Stimulated activated CD8-positive, alpha-beta memory T cell treated with anti-CD3 and anti-CD28 coated beads, Interleukin-4, amount 100 ng/mL, for 48 hours (primary cell): ENCODE measurements at places on chromosomes 11 and 22.

DNA sequence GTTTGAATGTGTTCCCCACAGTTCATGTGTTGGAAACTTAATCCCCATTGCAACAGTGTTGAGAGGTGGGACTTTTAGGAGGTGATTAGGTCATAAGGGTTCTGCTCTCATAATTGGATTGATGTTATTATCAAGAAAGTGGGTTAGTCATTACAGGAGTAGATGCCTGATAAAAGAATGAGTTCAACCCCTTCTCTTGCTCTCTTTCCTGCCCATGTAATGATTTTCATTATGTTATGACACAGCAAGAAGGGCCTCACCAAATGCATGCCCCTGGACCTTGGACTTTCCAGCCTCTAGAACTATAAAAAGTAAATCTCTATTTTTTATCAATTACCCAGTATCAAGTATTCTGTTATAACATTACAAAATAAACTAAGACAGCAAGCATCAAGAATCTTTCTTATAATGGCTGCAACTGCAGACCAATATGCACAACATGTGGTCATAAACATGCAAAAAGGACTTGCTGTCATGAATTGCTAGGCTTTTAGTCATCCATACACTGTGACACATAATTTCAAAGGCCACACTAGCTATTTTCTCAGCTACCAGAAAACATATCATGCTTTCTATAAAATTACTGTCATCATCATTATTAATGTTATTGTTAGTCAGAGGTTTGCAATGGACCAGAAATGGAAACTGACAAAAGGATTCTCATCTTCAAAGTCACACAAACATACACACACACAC lies 99.9 kb upstream of the GUCY1A2 start:
- no peak for DNase-seq

GRCh38 chr11:120551191-120551590 lies 39.6 kb downstream of the GRIK4 start:
- no peak for DNase-seq

DNA sequence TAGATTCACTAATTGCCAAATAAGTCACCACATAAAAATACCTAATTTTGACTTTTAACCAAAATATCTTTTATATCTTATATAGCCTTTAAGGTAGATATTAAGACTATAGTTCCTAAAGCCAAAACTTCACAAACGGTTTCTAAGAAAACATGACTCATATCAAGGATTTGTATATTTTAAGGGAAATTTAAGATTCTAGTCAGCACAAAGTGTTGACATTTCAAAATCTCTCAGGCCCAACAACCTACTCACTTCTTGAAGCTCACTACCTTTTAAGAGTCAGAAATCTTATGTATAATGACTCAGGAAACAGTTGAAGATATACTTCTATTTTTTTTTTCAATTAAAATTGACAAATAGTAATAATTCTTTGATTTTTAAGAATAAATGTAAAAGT lies 221.9 kb downstream of the SBF2 start:
- DNase-seq, result no peak

DNA sequence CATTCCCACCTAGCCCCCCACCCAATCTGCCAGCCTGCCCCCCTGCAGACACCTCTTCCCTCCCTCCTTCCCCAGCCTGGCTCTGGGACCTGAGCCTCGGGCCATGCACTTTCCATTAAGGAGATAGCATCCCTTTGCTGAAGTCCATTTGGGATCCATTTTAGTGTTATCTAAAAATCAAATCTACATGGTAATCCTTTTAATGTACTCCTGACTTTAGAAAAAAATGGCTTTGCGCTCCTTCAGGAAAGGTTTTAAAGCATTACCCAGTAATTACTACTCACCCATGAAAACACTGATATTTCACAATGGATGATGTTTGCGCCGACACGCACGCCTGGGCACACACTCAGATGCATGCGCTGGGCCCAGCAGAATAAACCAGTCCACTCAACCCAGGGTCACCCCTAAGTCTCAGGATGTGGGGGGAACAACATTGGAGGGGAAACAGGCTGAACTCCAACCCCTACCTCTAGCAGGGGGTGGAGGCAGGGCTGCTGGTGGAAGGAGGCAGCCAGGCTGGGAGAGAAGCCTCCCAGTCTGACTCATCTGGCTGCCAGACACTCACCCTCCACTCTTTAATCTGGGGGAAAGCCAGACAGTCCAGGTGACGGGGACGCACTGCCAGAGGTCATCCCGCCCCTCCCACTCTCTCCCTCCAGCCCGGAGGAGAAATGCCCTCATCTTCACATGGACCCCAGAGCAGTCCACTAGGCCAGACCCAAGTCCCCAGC lies 29.8 kb downstream of the LMO1 start:
- no peak for DNase-seq

DNA sequence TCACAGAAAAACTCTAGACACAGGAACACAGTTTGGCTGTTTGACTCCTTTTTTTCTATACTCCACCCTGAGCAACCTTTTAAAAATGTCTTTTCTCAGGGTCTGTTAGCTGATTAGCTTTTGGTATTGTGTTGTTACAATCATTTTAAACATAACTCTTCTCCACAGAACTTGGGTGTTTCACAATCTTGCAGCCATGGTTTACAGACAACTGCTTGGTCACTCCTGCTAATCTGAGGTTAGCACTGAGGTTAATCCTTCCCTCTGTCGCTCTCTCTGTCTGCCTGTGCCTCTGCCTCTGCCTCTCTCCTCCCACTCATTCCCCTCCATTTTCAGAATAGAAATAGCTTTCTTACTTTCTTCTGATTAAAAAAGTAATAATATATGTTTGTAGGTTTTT lies 62.4 kb upstream of the ZBED5 start:
- no peak for DNase-seq

DNA sequence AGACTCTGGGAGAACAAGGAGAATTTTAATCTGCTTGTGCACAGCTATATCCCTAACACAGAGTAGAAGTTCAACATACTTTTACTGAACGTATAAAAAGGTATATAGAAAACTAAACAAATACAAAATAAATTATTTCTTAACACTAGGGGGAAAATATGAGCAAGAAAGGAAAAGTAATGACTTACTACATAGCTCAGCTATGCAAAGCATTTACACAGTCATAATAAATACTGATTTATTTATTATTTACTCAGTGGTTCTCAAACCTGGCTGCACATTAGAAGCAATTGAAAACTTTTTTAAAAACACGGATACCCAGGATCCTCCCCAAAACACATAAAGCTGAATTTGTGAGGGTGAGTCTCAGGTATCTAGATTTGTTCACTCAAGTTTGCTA lies 182.5 kb downstream of the TTC28 start:
- DNase-seq, result no peak

GRCh38 chr22:31475800-31476199 lies 13.8 kb downstream of the EIF4ENIF1 start:
- no peak for DNase-seq

DNA sequence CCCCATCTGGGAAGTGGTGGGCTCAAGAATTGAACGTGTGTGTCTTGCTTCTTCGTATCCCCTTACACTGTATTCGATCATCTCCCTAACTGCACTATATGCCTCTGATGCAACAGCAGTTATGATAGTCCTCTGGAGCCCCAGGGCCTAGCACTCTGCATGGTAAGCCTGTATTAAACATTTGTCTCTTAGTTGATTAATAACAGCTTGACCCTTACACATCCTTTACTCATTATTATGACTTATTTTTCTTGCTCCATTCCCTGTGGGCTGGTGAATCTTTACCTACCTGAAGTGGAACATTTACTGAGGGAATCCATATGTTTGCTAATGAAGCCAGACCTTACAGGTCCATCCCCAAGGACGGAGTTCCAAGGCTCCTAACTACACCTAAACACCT lies 5.6 kb downstream of the STX3 start:
- DNase-seq, result no peak

DNA sequence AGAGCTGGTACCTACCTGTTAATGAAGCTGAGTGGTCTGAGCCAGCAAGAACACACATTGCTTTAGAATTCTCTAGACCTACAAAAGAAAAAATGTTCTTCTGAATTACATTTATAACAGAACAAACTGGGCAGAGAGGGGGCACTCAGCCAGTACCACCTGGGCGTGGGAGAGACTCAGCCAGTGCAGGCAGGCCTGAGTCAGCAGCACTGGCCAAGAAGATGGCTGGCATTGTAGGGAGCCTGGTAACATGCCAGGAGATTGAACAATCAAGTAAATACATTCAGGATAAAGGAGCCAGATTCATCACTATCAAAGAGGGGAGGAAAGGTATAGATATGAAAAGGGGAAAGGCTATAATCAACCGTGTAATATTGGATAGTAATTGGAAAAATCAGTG lies 19.9 kb downstream of the SERGEF start:
- DNase-seq, result no peak

GRCh38 chr11:18088366-18088765 lies 17.5 kb downstream of the SAAL1 start:
- DNase-seq, result no peak

DNA sequence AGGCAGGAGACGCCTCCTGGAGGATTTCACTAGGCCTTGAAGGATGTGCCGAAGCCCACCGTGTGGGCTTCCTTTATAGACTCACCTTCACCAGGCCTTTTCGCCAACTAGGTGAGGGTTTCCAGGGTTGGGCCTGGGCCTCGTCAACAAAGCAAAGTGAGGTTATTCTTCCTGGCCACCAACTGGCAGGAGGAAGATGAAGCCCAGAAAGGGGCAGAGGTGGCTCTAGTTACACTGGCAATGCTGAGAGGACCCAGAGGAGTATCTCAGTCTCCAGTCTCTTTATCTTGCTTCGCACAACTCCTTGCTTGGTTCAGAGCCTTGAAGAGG lies 404 bp upstream of the RELT start:
- DNase-seq, result no peak

GRCh38 chr22:45402466-45402985 lies 10.9 kb downstream of the SMC1B start:
- DNase-seq, result no peak
